Stimulated activated CD4-positive, alpha-beta T cell treated with anti-CD3 and anti-CD28 coated beads, Interleukin-12 subunit alpha, Interleukin-12 subunit beta, amount 100 ng/mL, for 4 hours (primary cell): ENCODE measurements at places on chromosomes 11 and 22.
A peak's percentile ranks its signal among the peaks of the same experiment; 100 is the strongest.

DNA sequence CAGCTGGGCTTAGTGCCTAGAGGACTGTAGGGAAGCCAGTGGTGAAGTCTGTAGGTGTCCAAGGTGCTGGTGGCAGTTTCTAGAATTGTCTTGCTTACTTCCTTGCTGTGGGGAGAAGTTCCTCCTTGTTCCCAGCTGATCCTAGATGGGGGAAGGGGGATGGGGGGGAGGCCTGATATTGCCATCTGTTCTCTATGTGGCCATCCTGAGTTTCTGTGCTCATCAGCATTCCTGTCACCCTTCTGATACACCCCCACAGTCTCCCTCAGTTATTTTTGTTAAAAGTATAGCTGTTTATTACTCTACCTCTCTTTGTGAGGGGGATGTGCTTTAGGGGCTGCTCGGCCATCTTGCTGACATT, 36.5 kb downstream of the MADD start:
- DNase-seq, result no peak

DNA sequence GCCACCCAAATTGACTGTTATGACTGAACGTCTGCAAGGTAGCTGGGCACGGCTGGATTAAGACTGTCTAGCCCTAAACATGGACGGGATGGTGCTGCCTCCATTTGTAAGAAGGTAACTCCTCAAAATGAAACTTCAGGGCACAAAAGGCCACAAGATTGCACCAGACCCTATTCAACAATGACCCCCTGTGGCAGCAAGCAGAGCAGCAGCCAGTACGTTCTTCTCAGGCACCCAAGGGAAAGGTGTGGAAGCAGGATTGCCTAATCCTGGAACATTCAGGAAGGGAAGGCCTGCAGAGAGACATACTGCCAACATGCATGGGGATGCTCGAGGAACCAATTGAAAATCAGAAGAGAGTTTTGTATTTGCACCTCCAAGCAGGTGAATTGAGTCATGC, 4.5 kb upstream of the TBX10 start:
- DNase-seq, result no peak

- no peak for DNase-seq
These were observed 58.0 kb downstream of the ARFGAP3 start for GRCh38 chr22:42799061-42799460.

DNA sequence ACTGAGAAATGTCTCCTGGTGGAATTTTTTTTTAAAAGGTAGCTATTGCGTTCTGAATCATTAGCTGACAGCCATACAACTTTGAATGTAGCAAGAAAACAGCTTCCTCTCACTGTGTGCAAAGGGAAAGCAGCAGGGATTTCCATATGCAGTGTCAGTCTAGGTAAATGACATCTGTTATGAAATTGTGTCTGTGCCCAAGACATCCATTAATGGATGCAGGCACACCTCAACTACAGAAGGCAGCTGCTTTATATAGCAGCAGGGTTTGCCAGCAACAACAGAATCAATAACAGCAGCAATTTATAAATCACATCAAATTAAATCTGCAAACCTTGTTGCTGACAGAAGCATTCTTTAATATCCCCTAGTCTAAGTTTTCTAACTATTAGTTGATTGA, 745.3 kb upstream of the RAG2 start:
- no peak for DNase-seq

DNA sequence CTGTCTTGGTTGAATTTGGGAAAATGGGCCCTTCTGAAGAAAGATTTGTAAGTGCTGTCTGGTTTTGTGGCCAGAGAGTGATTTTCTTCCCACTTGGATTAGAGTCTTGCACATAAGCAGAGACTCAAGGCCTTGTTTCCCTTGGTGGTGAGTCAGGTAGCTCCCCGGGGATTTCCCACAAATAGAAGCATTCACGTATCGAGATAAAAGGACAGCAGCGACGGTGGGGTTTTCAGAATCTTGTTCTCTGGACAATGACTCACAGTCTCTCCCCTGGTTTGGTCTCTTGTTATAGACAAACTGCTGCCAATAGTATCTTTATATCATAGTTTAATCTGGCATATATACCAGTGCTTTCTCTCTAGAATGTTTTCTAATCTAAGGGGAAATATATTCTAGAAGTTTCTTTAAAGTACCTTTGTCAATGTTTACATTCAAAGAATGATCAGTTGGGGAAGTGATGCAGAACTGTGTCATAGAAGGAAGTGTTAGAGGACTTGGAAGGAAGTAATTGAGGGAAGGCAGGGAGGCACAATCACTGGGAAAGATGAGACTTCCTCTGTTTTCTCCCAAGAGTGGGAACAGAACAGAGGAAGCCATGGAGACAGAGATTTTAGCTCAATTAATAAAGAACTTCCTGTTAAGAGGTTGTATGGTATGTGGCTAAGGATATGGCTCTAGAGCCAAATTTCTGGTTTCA, 18.1 kb downstream of the POLA2 start:
- DNase-seq, result peak; percentile 41

DNA sequence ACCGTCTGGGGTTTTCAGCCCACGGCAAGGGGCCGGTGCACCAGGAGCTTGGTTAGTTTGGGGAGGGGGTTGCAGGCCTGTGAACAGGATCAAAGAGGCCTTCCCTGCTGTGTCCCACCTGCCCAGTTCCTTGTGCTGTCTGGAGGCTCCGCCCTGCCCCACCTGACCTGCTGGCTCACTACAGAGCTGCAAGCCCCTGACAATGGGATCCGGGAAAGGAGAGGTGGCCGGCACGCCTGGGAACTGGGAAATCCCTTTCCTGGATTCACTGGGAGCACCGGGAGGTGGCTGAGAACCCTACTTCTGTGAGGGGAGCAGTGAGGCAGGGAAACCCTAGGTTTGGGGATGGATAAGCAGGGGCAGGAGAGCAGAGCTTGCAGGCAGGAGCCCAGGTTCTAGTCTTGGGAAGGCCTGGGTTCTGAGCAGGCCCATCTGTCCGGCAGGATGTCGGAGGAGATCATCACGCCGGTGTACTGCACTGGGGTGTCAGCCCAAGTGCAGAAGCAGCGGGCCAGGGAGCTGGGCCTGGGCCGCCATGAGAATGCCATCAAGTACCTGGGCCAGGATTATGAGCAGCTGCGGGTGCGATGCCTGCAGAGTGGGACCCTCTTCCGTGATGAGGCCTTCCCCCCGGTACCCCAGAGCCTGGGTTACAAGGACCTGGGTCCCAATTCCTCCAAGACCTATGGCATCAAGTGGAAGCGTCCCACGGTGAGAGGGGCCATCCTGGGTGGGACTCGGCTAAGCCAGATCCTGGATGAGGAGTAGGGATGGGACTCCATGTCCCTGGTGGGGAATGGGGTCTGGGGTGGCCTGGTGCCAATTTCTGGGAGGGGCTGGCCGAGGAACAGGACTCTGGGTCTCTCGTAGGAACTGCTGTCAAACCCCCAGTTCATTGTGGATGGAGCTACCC, 786 bp downstream of the CAPN1 start:
- no peak for DNase-seq

GRCh38 chr22:45859231-45860161, 117.5 kb downstream of the WNT7B start:
- no peak for DNase-seq
